ENCODE measurements at places on chromosomes 16 and 17. TPM values are rescaled to one million over a fixed set of nuclear protein-coding genes. Genes with fewer than 3 reads are reported as not detected.

The KRTAP17-1 gene
- not detected for total RNA-seq

DNA sequence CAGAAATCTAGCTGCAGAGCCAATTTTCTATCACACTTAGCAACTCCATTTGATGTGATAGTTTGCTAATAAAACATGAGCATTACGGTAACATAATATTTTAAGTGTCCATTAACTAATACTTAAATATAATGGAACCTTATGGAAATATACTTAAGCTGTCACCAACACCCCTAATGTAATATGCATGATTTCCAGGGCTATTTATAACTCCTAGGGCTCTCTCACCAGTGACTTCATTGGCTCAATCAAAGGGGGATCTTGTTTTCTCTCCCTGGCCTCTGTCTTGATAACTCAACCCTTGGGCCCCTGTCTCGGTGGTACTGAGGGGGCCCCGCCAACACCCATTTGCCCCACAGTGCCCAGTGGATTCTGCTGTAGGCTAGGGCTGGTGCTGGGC, 170.4 kb downstream of the SALL1 start:
- DNase-seq: no peak

- DNase-seq: peak; percentile 81
Measured at GRCh38 chr16:70738083-70738977, 52.5 kb upstream of the MTSS2 start.

- DNase-seq: no peak
Measured at GRCh38 chr17:37787055-37787757, 42.3 kb upstream of the HNF1B start.

DNA sequence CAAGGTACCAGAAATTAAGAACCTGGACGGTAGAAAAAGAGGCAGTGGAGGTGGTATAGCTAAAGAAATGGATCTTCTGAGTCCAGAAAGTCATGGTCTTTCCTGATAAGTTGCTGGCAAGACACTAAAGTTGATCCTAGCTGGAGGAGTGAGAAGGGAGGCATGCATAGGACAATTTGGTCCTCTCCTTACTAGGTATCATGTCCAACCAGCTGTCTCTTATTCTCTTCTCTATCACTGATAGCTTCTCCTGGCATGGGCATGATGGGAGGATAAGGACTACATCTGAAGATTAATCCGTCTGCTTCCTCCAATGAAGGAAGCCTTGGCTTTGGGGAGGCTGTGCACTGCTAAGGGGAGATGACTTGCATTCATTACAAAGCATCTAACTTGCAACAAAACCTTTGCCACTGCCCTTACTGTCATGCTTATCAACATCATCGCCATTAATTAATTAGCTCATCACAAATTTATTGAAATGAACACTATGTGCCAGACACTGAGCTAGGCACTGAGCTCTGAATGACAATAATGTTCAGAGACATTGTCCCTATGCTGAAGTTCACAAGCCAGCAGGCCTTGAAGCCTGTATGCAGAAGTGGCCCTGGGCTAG, 3.1 kb upstream of the FAM117A start:
- no peak for DNase-seq

DNA sequence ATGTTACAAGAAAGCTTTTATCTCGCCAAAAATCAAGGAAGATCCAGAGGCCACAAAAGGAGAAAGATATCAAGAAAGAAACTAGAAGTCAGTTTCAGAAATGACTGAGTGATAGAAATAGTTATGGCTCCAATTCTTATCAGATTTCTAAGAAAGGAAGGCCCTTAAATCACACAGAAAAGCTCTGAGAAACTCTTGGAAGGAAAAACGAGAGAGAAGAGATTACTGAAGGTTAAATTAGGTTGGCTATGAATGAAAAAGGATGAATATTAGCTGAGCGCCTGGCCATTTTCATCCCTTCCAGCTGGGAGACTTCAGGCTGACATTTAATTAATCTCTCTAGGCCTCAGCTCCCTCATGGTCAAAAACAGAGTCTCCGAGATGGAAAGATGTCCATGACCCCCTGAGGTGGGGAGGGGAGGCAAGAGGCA, 72.3 kb downstream of the CYTH1 start:
- DNase-seq: no peak
